Stimulated activated CD4-positive, alpha-beta T cell treated with anti-CD3 and anti-CD28 coated beads, TNF-alpha, amount 100 ng/mL, for 4 hours (primary cell): ENCODE measurements at places on chromosomes 2 and 18.

GRCh38 chr18:28350821-28351220, 173.9 kb upstream of the CDH2 start:
- no peak for DNase-seq

DNA sequence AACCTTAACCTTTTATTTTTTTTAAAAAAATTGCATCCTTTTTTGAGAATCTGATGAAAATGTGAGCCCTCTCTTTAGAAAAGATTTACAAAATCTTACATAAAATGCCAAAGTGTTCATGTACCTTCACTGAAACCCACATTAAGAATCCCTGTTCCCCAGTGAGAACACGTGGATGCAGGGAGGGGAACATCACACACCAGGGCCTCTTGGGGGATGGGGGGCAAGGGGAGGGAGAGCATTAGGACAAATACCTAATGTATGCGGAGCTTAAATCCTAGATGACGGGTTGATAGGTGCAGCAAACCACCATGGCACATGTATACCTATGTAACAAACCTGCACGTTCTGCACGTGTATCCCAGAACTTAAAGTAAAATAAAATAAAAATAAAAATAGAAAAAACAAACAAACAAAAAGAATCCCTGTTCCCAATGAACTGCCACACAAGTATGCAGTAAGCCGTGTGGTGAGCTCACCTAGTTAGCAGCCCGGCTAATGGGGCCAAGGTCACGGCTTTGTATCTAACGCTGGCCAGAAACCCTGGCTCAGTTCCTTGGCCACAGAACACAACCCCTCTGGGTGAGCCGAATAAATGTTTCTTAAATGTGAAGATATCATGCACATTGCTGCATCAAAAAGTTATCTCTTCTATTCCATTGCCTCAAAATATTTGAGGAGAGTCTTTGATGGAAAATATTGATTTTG, 41.4 kb downstream of the CHST9 start:
- no peak for DNase-seq

DNA sequence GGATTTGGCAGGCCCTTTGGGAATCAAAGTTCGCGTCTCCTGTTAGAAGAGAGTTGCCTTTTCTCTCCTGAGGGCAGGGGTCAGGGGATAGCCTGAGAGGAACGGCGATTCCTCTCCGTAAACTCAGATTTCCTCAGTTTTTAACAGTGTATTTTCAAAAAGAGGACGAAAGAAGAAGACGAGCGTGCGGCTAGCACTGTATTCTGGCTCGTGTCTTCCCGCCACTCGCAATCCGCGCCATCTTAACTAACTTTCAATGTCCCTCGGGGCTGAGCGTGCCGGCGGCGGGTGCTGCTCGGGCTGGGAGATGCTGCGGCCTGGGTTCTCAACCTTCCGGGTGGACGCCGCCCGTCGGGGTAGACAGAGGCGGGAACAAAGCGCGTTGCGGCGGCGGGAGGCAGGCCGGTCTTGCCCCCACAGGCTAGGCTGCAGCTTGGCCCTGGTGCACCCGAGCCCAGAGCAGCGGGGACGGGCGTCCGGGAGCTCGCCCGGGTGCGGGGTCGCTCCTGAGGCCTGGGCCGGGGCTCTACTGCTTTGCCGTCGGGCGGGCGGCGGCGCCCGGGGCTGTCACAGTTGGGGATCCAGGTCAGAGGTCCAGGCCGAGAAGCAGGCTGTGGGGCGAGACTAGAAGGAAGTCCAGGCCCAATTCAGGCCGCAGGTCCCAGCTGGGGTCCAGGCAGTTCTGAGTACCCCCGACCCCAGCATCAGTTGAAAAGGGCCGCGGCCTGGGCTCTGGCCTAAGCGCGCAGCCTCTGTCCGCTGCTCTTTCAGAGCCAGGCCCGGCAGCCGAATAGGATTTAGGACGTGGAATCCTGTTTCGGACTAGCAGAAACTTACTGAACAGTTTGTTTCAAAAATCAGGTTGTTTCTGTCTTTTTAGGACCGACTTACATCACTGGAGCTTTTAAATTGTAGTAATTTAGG, 11.8 kb downstream of the TBR1 start:
- DNase-seq, result no peak

- DNase-seq, result no peak
These were observed 55.0 kb downstream of the GORASP2 start for GRCh38 chr2:170984079-170984478.

DNA sequence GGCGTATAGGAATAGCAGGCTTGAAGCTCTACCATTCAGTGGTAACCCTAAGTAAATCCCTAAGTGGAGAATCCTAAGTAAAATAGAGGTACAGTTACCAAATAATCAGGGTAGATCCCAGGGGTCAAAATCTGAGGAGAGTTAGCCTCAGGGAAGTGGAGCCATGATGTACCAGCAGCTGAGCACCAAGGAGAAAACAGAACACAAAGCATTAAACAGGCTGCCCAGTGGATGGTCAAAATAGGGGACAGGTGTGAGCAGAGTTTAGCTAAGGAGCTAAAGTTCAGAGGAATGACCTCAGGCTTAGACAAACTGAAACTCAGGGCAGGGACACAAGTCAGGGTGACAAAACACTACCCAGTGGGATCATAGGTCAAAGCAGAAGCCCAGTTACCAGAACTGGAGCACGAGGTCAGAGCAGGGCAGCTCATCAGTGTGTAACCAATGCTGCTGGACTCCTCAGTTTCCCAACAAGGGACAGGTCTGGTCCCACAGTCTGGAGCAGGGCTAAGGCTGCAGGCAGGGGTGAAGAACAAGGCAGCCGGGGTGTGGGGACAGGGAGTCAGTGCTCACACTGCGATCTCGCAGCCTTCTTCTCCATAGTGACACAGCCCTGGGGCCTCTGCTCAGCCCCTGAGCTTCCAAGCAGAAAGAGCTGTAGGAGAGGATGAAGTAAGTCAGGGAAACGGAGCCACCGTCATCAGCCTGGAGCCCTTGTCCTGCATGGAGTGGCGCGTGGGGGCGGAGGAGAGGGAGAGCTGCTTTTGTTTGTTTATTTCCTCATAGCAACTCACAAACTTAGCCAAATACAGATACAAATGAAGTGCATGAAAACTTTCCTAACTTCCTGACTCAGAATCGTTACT, 264.0 kb downstream of the MREG start:
- DNase-seq, result no peak

DNA sequence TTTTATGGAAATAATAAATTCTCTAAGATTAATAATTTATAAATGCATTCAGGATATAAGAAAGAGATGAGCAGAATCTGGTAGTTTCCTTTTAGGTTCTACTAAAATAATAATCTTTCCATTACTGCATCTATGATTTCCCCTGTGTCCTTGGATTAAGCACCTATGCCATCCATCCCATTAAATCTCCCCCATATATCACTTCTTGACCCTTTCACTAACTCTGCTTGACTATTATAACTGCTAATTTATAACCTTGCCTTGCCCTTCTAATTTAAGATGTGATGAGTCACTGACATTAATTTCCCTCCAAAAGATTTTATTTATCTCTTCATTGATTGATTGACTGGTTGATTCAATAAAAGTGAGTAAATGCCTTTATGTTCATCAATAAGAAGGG, 348.3 kb upstream of the LRATD1 start:
- no peak for DNase-seq

GRCh38 chr2:151302404-151302803, 12.9 kb upstream of the NMI start:
- no peak for DNase-seq

- DNase-seq, result no peak
These were observed 132.0 kb downstream of the EML6 start for GRCh38 chr2:54855434-54855833.

- no peak for DNase-seq
These were observed 328 bp upstream of the INHBB start for GRCh38 chr2:120345608-120346007.

DNA sequence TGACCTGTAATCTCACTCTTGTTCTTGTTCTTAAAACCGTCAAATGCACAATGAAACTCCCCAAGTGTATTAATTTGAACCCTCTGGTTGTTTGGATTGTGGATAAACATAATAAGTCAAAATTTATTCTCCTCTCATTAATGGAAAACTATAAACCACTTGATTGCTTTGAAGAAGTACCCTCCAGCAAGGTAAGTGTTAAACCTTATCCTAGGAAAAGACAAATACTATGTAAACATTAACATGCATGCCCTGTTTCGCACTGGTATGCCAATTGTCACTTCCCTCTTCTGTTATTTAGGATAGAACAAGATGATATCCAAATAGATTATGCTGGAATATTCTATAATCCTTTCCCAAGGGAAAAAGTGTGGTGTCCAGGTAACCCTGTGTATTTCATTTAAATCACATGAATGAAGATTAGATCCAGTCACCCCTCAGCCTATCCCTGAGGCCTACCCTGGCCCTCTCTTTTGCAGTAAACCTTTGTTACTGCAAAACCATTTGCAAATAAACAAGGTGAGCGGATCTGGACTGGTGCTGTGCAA, 1.3 kb downstream of the ADI1 start:
- DNase-seq, result no peak

DNA sequence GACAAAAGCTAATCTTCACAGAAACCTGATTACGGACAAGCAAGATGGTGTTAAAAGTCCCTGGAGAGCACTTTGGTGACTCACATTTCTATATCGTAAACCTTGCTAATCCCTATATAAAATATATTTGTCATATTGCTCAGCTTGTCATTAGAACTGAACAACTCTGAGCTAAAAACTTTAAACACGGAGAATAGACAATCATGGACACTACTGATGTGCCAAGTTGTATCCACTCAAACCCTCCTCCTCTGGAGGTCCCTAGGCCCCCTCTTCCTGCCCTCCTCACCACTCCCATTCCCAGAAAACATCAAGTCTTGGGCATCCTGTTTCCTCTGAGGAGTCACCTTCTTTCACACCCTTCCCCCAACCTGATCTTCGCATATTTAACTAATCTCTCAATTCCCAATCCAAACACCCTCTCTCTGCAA, 138.7 kb upstream of the PID1 start:
- DNase-seq, result no peak

- DNase-seq, result no peak
These were observed 13.4 kb upstream of the ARHGEF4 start for GRCh38 chr2:130823171-130823885.

- DNase-seq, result no peak
These were observed 555.2 kb upstream of the KLHL29 start for GRCh38 chr2:22829791-22830190.

DNA sequence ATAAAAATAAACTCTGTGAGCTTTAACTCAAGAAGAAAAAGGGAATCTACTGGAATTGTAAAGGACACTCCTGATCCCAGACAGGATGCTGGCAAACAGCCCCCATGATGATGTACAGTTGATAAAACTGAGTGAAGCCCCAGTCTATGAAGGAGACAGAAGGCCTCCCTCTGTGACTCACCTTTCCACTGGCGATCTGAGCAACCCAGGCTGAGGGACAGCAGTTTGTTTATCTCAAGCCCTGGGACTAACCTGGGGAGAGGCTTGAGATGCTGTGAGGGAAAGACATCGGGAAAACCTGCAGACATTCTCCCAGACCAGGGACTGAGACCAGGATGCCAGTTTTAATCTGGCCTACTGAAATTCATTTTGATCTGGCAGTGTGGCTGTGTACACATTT, 104.5 kb upstream of the CDH2 start:
- DNase-seq, result no peak

- DNase-seq, result no peak
These were observed 180.3 kb downstream of the SEPTIN10 start for GRCh38 chr2:109433486-109433885.

- DNase-seq, result no peak
These were observed 769 bp downstream of the FAM110C start for GRCh38 chr2:45342-46130.
